ENCODE measurements at places on chromosomes 16 and 17.

DNA sequence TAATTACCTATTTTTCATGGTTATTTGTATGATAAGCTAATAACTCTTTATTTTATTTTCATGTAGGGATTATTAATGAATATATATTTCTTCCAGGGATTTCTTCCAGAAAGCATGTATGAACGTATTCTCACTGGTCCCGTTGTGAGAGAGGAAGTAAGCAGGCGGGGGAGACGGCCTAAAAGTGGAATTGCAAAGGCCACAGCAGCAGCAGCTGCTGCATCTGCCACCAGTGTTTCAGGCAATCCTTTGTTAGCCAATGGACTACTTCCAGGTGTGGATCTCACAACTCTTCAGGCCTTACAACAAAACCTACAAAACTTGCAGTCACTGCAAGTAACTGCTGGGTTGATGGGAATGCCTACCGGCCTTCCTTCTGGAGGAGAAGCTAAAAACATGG lies 110.3 kb upstream of the RBL2 start:
- no peak for DNase-seq

DNA sequence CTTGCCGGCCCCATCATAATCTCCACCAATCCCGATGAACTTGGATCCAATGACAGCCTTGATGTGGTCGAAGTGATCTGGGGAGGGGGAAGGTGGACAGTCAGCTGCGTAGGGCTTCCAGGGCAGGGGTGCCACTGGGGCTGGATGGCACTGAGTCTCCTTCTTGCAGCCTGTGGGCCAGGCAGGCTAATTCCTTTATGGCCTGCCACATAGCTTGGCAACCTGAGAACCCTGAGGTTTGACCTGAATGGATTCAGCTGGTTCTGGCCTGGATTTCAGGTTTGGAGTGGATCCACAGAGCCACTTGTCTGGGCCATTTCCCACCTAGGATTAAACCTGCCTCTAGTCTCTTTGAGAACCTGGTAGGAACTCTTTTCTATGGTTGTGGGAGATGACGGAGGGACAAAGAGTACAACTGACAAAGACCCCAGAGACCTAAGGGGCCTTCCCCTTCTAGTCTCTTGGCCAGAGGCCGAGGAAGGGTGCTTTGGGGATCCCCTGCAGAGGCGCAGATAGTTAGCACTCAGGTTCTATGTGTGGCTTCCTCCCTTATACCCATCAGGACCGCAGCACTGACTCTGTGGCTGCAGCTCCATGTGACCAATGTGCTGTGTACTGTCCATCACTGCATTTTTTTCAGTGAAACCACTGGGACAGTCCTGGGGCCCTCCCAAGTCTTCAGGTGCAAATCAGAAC lies 9.2 kb upstream of the DPEP3 start:
- DNase-seq: no peak

GRCh38 chr17:82090549-82091263 lies 7.3 kb downstream of the FASN start:
- no peak for DNase-seq

- no peak for DNase-seq
These were observed 15.5 kb downstream of the CES1 start for GRCh38 chr16:55817236-55817912.

- DNase-seq: no peak
These were observed 225.9 kb downstream of the SEC14L1 start for GRCh38 chr17:77366558-77367245.

DNA sequence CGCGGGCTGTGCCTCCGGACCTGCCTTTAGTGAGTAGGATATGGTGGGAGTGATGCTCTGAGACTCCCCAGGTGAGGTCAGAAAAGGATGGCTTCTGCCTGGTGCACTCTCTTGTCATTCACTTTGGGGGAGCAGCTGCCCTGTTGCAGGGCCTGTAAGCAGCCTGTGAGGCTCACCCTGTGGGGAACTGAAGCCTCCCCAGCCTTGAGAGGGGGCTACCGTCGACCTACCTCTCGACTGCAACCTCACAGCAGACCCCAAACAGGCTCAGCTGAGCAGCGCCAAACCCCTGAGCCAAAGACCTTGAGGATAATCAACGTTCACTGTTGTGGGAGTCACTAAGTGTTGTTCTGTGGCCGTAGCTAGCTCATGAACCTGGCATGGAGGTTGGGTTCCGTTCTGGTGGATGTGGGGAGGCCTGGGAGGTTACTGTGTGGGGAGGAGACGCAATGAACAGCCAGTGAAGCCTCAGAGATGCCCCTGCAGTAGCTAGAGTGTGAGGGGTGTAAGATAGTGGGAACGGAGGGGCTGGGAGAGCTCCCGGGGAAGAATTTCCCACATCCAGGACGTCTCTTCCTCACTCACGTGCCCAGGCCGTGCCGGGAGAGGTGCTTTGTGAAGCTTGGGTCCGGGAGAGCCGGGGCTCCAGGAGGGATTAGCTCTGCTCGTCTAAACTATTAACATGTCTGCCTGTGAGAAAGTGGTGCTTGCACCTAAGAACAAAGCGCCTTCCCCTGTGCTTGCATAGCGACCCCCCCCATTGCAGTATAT lies 38.8 kb downstream of the METRNL start:
- DNase-seq: no peak

- DNase-seq: no peak
These were observed 321.2 kb upstream of the SOX9 start for GRCh38 chr17:71799657-71800056.

DNA sequence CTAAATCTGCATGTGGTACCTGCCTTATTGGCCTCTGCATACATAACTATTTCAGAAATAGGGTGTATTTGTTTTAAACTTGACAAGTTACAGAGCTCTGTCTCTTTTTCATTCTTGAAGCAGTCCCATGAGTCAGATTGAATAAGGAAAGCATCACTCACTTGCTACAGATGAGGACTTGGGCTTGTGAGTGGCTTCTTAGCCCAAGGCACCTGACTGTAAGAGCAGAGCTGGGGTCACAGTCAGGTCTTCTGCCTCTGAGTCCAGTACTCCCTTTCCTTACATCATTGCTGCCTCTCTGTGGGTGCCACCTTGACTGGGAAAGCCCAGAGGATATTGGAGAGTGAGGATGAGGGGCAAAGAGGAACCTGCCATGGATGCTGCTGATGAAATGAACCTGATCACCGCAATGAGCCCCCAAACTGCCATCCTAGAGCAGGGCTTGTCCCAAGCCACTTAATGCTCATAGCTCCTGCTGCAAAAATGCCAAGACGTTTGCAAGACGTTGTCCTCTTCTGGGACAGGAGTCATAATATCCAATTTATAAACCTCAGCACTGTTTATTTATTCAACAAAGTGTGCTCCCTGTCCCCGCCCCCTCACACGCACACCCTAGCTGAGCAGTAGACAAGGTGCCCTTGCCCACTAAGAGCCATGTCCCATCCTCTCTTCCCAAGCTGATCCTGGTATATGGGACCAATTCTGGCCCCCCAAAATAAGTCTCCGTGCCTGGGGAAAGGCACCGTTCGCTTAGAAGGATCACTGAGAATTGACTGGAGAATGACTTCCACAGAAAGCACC lies 74.1 kb downstream of the CCDC182 start:
- no peak for DNase-seq

GRCh38 chr17:73588891-73589290 lies 55.4 kb downstream of the SDK2 start:
- DNase-seq: no peak

DNA sequence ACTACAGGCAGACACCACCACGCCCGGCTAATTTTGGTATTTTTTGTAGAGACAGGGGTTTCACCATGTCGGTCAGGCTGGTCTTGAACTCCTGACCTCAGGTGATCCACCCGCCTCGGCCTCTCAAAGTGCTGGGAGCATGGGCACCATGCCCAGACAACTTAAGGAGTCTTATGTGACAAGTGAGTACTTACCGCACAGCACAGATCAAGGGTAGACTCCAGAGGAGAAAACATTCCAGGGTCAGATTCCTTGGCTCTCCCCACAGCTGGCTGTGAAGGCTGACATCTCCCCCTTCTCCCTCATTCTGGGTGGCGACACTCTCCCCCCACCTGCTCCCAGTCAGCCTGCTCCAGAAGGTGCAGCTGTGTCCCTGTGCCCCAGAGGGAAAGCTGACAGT lies 10.6 kb downstream of the ZSCAN10 start:
- no peak for DNase-seq

- DNase-seq: no peak
These were observed 6.2 kb downstream of the PHOSPHO1 start for GRCh38 chr17:49224198-49224996.

DNA sequence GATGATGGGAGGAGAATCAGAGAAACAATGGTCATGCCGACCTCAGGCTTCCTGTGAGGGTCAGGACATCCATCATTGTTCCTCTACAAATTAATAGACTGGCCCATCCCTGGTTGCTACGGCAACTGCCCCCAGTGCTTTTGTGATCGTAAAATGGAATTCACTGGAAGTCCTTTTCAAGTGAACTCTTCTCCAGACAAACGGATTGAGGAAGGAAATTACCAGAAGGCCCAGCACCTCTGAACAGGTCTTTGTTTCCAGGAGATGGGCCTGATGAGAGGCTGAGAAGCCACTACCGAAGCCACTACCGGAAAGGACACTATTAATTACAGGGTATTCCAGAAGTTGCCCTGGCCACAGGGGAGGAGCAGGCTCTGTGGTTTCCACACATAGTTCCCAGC lies 126.0 kb downstream of the MGAT5B start:
- DNase-seq: no peak

- no peak for DNase-seq
These were observed 21.5 kb downstream of the RPH3AL start for GRCh38 chr17:330993-331701.

DNA sequence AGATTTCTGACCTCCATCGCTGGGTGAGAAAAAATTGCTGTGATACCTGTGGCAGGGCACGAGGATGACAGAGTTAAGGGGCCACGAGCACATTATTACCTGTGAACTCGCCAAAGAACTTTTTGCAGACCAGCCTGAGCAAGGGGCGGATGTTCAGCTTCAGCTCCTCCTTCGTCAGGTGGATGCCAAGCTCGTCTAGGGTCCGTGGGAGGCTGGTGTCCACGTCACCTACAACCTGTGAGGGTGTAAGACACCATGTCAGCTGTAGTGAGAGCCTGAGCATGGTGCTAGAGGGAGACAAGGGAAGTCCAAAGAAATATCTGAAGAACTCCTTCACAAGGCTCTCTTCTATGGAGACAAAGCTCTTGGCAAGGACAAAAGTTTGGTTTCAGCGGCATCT lies 17.1 kb downstream of the HIGD1B start:
- no peak for DNase-seq

DNA sequence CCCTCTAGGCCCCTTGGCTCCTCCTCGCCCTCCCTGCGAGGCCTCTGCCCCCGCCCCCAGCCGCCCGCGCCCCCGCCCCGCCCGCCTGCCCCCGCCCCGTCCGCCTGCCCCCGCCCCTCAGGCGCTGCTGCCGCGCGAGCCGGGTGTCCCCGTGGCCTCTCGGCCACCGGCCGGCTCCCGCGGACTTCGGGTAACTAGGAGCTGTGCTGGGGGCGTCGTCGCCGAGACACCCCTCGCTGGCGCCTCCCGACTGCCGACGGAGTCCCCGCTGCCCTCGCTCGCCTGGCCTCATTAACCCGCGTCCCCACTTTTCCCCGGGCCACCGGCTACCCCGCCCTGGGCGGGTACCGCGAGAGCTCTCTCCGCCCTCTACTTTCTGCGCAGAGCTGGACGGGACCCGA lies at the start of gene TLCD1:
Gene TLCD1, minus strand, starts transcription at position 8 of the 401 bp plus-strand sequence. CDS start 136 bp downstream, outside the sequence.
- DNase-seq: no peak

GRCh38 chr16:72264771-72265170 lies 92.8 kb upstream of the PMFBP1 start:
- DNase-seq: no peak

DNA sequence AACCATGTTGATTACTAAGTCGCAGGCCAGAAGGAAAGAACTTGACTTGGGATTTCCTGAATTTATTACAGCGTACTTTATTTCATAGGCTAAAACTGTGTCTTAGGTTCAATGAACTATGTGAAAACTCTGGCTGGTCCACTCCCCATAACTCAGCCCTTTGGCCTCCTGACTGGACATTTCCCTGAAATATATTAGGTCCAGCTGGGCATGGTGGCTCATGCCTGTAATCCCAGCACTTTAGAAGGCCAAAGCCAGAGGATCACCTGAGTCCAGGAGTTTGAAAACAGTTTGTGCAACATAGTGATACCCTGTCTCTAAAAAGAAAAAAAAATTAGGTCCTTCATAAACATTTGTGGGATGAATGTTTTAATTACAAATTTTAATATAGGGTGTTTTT lies 97.0 kb downstream of the CYLD start:
- DNase-seq: no peak

DNA sequence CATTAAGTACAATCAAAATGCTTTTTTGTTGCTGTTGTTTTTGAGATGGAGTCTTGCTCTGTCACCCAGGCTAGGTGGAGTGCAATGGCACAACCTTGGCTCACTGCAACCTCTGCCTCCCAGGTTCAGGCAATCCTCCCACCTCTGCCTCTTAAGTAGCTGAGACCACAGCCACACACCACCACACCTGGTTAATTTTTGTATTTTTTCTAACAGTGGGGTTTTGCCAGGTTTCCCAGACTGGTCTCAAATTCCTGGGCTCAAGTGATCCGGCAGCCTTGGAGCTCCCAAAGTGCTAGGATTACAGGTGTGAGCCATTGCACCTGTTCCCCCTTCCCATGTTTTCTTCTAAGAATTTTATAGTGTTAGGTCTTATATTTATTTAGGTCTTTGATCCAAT lies 4.9 kb upstream of the ABAT start:
- DNase-seq: no peak

GRCh38 chr17:62630365-62631085 lies 3.1 kb downstream of the MRC2 start:
- DNase-seq: no peak

DNA sequence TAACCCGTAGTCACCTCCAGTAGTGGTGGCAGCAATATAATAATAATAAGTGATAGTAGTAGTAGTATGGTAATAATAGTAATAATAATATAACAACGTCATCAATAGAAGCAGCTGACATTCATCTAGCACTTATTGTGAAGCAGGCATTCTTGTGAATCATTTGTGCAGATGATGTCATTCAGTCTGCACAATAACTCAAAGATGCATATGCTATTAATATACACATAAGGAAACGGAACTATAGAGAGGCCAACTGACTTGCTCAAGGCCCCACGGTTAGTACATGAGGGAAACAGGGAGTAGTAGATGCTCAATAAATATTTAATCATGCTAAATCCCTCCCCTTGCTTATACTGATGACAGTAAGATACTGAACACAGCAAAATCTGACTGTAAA lies 35.4 kb upstream of the GAN start:
- DNase-seq: no peak

DNA sequence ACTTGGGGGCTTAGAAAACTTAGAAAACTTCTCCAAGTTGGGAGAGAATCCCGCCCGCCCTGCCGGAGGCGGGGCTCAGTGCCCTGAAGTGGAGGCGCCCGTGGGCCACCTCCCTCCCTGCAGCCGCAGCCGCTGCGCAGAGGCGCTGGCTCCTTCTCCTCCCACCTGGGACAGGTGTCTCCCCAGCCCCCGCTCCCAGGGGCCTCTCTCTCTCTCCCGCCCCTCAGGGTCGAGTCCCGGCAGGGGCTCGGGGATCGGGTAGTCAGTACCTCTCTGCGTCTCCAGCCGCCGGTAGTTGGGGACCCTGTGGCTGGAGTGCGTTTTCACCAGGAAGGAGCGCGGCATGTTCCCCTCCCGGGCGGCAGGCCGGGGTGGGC lies 257 bp downstream of the SNAI3 start:
- DNase-seq: no peak

GRCh38 chr17:303168-303567 lies 49.4 kb downstream of the RPH3AL start:
- DNase-seq: no peak

Data from right renal cortex interstitium (tissue), 3 donors.